M059J (cell line): ENCODE measurements at places on chromosomes 5 and 9.

DNA sequence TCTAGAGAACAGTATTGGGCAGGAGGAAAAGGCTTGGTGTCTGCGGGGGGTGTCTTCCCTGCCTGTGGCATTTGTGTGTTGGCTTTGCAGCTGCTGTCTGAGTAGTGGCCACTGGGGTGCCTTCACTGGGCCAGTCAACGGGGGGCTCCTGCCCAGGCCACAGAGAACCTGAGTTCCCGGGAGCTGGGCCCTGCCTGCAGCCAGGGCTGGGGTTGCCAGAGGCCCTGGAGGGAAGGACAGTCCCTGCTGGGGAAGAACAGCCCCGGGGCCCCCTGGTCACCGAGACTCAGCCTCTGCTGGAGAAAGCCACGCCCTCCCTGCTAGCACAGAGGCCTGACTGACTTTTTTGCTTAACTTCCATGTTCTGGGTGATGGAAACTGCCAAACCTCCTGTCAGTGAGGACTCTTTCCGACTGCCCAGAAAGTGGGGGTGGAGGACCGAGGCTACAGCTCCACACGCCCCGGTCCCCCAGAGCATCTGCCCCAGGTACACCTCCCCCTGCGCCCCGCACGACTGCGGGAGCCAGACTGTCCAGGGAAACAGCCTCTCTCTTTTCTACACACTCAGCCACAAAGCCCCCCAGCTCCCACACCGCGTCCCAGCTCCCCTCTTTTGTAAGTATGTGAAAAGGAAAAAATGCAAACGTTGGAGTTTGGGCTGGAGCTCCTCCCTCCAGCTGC is 133.4 kb downstream of the DAB2IP start:
- DNase-seq: no peak

DNA sequence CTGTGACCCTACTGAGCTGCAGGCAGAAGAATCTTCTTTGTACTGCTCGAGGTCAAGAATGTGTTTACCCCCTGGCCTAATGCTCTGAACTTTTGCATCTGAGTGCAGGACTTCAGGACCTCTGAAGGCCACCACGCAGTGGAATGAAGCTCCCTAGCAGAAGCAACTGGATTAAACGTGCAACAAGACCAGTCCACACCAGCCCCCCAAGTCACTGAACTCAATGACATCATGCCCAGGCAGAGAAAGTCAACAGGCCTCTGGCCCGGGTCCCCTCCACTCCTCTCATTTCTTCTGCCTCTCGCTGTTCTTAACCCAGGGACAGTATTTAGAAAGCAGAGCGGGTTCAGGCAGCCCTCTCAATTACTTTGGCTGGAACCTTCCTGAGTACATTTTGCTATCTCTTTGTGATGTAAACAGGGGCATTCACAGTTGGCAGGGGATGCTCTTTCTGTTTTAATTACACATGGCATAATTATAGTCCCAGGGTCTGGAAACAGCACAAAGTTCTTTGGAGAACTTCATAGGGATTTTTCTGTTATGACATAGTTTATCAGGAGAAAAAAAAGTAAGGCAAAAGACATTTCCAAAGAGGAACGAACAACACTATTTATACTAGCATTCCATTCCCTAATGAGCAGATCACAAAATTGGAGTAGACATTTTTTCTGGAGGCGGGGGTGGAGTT is 108.2 kb upstream of the SPATA31D4 start:
- DNase-seq: no peak

DNA sequence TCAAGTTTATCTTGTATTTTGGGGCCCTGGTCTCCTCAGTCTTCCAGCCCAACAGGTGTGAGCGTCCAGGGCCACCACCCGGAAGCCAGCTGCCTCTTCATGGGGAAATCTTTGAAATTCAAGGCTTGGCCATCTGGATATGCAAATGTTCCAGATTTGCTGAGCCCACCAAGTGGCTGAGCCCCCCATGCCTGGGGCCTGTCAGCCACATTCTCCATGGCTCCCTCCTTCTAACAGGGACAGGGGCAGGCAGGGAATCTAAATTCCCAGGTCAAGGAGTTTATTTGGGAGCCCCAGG is 14.2 kb upstream of the CXXC5 start:
- DNase-seq: no peak

- no peak for DNase-seq
Measured at GRCh38 chr9:118263949-118264348, 559.7 kb downstream of the TLR4 start.

DNA sequence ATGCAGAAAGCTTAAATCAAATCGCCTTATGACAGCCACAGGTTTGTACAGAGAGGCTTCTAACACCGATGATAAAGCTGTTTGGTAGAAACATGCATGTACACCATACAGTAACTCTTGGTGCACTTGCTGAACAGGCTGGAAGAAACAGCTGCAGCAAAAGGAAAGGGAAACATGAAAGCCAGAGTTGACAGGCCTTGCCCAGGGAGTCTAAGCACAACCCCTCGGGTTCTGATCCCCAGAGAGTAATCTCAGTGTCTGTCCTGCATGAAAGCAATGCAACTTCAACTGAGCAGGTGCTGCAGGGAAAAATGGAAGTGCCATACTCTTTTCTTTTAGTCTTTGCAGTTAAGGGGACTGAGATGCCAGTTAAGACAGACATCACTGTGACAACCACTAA is 419.9 kb downstream of the BNC2 start:
- DNase-seq: no peak

DNA sequence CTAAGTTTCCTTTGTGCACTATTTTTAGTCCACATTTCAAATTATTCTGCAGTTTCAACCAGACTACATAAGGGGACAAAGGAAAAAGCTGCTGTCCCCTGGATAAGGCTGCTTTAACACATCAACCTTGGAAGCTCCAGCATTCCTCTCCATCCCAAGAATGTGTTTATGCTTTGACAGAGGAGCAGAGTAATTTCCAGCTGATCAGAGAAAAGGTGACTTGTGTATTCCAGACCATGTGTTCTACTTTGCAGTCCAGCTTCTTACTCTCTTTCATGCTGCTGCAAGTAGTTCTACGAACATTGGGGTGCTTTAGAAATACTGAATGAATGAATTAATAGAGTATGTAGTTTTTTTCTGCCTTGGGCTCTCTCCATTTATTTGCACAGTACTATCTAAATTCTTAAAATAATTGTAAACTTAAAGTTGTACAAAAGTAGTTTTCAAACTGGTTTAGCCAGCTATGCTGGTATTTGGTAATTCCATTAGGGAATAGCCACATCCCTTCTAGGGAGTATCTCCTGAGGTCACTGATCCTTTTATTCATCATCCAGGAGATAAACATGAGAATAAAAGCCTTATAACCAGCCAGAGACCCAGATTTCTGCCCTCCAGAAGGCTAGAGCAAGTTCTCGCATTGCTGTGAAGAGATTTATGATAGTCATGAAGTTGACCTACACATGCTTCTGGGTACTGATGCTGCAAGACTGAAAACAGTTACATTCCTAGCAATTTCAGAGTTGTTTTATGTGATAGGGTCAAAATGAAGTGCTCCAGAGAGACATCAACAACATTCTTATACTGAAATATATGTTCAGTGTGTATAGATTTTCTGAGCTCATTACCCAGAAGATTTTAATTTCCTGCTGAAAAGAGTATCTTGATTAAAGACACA is 215.2 kb downstream of the COMMD10 start:
- no peak for DNase-seq

- DNase-seq: no peak
Measured at GRCh38 chr5:127210042-127210441, 80.6 kb upstream of the MEGF10 start.

GRCh38 chr9:33202552-33203201 is 35.5 kb upstream of the B4GALT1 start:
- DNase-seq: peak; percentile 12

DNA sequence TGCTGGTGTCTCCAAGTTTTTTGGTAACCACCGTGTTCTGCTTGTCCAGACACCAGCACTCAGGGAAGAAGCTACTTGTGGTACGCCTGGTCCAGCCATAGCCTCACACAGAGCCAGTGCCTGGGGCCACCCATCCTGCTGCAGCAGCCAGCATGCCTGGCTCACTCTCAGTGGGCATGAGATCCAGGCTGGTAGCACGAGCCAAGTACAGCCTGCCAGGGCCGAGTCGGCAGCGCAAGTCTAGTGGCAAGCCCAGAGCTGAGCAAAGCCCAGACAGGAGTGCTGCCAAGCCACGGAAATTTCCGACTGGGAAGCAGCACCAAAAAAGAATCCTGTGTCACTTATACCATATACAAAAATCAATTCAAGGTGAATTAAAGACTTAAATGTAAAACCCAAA is 36.3 kb upstream of the FBXL17 start:
- no peak for DNase-seq

GRCh38 chr5:76776391-76776790 is 42.4 kb upstream of the F2RL1 start:
- no peak for DNase-seq

DNA sequence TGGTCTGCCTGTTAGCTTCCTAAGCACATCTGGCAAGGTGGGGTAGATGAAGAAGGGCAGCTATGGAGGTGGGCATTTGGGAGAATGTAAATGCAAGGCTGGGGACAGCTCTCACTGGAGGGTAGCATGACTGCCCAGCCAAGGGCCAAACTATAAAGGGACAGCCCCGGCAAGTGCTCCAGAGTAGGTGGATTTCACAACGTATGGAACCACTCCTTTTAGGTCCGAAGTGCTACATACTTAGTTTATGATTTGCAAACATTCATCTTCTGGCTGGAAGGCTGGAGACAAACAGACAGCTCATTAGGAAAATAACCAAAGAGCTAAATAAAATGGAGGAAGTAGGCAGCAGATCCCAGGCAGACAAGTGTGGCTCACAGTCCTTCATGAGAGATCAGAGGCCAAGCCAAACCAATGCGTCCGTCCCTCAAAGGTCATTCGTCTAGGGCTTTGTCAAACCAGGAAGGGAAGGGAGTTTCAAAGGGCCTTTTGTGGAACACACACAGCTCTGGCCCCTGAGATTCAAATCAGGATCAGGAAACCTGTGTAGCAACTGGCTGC is 42.5 kb upstream of the GLRX start:
- no peak for DNase-seq

GRCh38 chr5:133775584-133776304 is 163.4 kb upstream of the FSTL4 start:
- no peak for DNase-seq

DNA sequence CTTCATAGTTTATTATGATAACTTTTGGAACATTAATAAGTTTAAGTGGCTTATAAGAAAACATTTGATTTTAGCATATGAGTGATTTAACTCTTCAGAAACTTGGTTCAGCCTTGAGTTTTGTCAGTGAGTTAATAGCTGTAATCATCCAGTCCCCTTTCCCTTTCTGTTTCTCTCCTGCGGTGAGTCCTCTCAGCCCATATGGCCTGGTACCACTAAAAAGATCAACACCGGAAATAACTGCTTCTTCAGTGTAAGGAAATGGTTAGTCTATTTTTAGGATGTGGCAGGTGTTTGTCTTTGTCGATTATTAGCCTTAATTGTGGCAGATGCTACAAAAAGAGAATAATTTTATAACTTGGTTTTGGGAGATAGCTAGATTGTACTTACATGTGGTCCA is 120.2 kb upstream of the GRHPR start:
- DNase-seq: no peak

DNA sequence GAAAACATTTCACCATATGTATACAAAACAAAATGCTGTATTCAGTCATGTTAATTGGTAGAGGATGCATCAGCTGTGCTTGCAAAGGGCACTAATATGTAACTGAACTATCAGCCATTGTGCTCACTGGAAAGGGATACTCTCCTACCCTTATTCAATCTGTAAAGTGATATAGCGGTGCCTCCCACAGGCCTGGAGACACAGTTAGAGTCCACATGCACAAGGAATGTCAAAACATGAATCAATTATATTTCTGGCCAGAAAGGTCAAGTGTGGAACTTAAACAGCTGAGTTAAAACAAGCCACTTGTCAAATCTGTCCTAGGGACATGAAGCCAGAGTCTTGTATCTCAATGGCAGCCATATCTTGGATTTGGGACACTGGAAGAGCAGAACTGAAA is 71.2 kb upstream of the IZUMO3 start:
- no peak for DNase-seq

- DNase-seq: no peak
Measured at GRCh38 chr5:127370631-127371030, 80.0 kb downstream of the MEGF10 start.

DNA sequence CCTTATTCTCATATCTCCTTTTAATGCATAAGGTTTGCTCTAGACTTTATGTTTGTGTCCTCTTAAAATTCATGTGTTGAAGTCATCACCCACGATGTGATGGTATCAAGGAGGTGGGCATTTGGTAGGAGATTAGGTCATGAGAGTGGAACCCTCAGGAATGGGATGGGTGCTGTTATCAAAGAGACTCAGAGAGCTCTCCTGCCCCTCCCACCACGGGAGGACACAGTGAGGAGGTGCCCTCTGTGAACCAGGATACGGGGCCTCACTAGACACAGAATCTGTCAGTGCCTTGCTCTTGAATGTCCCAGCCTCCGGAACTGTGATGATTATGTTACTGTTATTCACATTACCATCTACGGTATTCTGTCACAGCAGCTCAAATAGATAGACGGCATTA is 359.0 kb downstream of the IRX1 start:
- no peak for DNase-seq

GRCh38 chr5:133818031-133818431 is 150.4 kb downstream of the C5orf15 start:
- peak; percentile 86 for DNase-seq

DNA sequence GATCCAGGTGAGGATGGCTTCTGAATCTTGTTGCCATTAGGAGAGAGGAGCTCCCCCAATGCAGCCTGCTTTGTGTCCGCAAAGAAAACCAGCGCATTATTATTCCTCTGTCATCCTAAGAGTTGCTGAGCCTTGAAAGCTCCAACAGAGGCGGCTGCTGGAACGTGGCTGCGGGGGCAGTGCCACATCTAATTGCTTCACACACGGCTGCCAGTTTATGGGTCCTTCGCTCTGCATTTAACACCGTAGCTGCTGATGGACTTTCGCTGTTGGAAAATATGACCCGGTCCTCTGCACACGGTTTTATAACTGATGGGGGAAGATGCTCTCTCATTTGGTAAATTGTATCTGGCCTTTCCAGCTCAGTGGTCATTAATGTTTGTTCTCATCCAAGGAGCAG is 38.0 kb downstream of the ZNF622 start:
- DNase-seq: no peak

DNA sequence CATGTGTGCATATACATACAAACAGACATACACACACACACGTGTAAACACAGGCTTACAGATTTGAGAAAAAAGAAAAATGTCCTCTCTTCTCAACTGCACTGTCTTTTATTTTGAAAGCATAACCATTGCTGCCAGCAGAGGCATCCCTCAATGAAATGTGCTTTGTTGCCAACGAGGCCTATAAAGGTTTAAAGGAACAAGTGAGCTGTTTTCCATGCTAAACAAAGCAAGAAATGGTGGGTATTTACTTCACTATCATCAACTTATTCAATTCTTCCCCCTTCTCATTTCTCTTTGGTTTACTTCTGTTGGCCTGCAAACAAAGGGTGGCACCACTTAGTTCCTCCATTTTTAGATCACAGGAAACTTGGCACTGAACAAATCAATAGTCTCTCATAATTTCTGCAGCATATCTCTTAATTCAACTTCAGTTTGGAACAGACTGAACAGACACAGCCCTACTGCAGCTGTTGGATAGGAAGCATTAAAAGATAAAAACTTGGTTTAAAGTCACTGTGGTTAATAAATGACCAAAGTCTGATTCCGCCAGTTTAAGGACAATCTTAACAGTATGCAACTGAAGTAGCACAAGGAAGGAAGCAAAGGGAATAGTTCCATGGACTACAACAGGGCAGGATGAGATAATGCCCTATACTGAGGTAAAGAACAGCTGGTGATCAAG is 21.7 kb downstream of the TTC33 start:
- no peak for DNase-seq
